GM10248 (cell line): ENCODE measurements at places on chromosomes 12 and 14.

- DNase-seq: no peak
These were observed 6.8 kb downstream of the SRSF5 start for GRCh38 chr14:69773571-69774276.

DNA sequence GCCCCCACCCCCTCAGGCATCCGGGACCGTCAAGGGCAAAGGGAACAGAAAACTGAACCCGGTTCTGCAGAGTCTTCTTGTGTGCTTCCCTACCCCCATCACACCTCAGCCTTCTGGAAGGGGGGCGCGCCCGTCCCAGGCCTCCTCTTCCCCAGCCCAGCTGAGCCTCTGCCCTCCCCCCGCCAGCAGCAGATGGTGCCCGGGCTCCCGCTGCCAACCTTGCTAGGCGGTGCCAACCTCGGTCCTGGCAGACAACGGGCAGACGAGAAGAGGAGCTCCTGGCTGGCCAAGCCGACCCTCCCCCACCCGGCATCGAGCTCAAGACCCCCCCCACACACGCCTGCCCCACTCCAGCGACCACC lies 8.7 kb downstream of the STAC3 start:
- DNase-seq: no peak

GRCh38 chr12:109301643-109302168 lies 7.4 kb downstream of the FOXN4 start:
- no peak for DNase-seq

GRCh38 chr12:53059434-53060063 lies 9.7 kb downstream of the TNS2 start:
- DNase-seq: no peak

DNA sequence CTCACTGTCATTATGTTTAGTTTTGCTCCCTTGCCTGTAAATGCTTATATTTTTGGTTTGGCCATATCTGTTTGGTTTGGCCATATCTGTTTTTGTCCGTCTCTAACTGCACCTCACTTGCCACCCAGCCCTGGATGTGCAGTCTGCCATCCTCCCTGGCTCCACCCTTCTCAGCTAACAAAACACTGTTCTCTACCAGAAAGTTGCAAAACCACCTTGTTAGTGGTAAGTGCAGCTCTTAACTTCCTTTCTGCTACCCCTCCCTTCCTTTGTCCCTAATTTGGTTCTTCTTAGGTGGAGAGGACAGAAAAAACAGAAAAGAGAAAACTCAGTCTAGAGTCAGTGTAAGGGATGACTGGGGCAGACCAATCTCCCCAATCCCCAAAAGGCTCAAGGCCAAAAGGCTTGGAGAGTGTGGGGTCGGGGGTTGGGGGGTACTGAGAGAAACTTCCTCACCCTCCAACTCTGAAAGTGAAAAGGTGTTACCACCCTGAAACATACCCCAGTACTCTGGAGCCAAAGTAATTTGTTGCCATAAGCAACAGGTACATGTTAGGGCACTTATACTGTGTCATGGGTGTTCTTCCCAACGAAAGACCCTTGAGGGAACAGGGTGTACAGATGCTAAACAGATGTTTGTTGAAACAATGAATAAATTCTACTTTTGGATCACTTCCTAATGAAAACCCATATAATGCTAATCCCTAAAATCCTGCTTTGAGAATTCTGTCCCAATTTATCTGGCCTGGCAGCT lies 5.0 kb downstream of the BIN2 start:
- peak; percentile 40 for DNase-seq

DNA sequence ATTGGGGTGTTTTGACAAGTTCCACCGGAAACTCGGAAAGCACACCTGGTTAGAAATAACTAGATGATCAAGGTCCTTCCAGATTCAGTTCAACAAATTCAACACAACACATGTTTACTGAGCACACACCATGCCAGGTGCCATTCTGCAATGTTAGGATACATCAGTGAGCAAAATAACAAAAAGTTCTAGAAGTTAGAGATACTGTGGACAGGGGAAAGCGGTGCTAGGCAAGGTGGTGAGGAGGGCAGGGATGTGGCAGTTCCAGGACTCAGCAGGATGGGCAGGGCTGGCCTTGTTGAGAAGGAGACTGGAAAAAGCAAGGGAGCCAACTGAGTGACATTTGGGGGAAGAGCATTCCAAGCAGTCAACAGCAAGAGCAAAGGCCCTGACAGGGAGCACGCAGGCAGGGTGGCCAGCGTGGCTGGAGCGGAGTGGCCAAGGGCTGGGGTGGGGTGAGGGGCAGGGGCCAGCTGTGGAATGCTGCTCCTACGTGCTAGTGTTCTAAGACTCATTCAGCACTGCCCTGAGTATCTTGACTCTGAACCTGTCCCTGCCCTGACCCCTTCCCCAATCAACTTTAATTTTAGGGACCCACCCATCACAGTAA lies 19.4 kb upstream of the FAIM2 start:
- DNase-seq: no peak

DNA sequence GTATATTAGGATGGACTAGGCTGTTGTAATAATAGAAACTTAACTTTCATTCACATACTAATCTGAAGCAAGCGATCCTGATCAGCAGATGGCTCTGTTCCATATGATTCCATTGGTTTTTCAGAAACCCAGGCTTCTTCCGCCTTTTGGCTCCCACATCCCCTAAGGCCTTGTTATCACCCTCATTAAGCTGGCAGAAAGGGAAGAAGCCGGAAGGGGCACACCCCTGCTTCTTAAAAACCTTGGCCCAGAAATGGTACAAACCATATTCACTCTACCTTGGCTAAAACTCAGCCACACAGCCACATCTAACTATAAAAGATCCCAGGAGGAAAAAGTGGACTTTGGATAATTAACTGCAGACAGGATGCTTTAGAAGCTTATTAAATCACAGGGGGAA lies 329.2 kb downstream of the PCNX1 start:
- no peak for DNase-seq

GRCh38 chr14:80475074-80475473 lies 263.8 kb upstream of the DIO2 start:
- DNase-seq: no peak
